SJCRH30 (cell line): ENCODE measurements at places on chromosomes 13 and 19. TPM values are rescaled to one million over a fixed set of nuclear protein-coding genes. Genes with fewer than 3 reads are reported as not detected.

Gene ACTN4
- 166 and 192 TPM in 2 replicates for total RNA-seq

Gene OR7C2
- total RNA-seq, result not detected in 2 replicates

GRCh38 chr13:112905990-112906641 is 62.9 kb upstream of the MCF2L start:
- DNase-seq, result no peak
- H3K27me3 ChIP-seq, result peaks cover 9% of the 10 kb centered on the region
- no peak overlapping the region for H3K4me3 ChIP-seq
- H3K27ac ChIP-seq, result no peak overlapping the region
- no peaks in the 10 kb centered on the region for H3K4me1 ChIP-seq
- H3K36me3 ChIP-seq, result no peaks in the 10 kb centered on the region

- H3K27ac ChIP-seq, result no peak overlapping the region
- peaks cover 13% of the 10 kb centered on the region for H3K4me1 ChIP-seq
- peaks cover 30% of the 10 kb centered on the region for H3K27me3 ChIP-seq
- H3K36me3 ChIP-seq, result no peaks in the 10 kb centered on the region
Measured at GRCh38 chr19:42129399-42130253, 2.6 kb downstream of the POU2F2 start.

GRCh38 chr13:66234159-66234558 is 996.0 kb downstream of the PCDH9 start:
- no peak for DNase-seq
- no peaks in the 10 kb centered on the region for H3K4me1 ChIP-seq
- H3K36me3 ChIP-seq, result no peaks in the 10 kb centered on the region
- no peak overlapping the region for H3K4me3 ChIP-seq
- H3K27ac ChIP-seq, result no peak overlapping the region
- H3K27me3 ChIP-seq, result no peaks in the 10 kb centered on the region

Gene RAB3A
- 2.3 and 2.7 TPM in 2 replicates for total RNA-seq

- H3K27ac ChIP-seq, result no peak overlapping the region
- DNase-seq, result no peak
- H3K4me3 ChIP-seq, result no peak overlapping the region
- peaks cover 55% of the 10 kb centered on the region for H3K36me3 ChIP-seq
- H3K27me3 ChIP-seq, result no peaks in the 10 kb centered on the region
Measured at GRCh38 chr13:32723987-32724386, 137.7 kb downstream of the PDS5B start.

DNA sequence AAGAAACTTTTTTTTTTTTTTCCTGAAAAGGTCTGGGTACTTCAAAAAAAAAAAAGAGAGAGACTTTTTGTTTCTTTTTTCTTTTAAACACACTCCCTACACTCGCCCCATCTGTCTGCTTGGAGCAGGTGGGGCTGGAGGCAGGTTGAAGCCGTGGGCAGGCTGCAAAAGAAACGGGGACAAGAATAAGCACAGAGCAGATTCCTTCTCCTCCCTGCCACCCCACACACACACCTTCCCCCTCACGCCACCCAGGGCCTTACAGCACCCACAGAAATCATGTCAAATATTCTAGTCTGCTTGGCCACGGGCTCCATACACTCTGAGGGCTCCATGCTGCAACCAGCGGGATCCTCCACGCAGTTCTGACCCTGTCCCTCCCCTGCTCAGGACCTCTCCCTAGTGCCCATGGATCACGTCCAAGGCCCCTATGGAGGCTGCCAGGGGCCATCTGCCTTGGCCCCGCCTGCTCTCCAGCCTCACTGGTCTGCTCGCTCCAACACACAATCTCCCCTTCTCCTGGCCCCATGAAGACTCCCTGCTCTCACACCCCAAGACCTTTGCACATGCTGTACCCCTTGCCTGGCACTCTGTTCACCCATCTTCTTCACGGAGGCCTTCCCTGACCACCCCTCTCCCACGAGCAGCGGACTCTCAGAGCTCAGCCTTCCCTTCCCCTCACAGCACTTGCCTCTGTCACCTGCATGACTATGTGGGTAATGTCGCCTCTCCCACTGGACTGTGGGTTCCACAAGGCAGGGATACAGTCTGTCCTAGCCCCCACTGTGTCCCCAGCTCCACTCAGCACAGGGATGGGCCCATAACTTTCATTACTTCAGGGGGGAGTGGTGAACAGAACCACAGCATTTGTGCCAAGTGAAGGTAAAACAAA is 11.4 kb downstream of the AKT2 start:
- H3K36me3 ChIP-seq, result peaks cover 5% of the 10 kb centered on the region
- H3K27ac ChIP-seq, result no peak overlapping the region
- no peaks in the 10 kb centered on the region for H3K27me3 ChIP-seq
- no peak for DNase-seq
